Liver (tissue), 10 donors: ENCODE measurements at places on chromosomes 12 and 14. TPM values are rescaled to one million over a fixed set of nuclear protein-coding genes. Genes with fewer than 3 reads are reported as not detected.

The FGD6 gene
- total RNA-seq = 2.9 TPM

DNA sequence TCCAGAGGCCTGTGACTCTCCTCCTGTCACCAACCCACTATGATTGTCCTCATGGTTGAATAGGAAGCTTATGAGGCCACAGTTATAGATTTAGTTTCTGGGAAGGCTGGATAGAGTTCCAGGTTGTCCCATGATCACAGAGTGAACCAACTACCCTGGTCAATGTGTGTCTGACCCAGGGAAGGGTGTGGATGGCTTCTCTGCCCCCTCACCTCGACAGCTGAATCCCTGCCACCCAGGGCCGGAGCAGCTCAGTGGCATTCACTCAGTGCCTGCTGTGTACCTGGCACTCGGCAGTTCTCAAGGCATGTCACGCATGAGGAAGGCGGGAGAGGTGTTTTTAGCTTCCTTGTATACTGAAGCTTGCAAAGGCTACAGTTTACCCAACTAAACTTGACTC is 43.2 kb downstream of the JDP2 start:
- no peak for DNase-seq

DNA sequence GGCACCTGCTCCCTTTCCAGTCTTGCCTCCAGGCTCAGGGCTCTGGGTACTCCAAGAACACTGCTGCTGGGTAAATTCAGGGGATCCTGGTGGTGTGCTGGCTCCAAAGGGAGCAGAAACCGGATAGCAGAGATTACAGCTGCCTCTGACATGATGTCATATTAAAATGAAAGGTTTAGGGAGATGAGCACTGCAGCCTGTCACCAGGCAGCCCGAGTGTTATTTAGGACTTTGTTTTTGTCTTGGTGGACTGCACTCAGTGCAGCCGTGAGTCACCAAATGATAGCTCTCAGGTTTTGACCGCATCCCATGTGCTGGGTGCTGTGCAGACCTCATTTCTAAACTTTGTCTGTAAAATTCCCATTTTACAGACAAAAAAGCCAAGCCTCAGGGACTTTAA is 266.0 kb upstream of the CRY1 start:
- DNase-seq = no peak

GRCh38 chr12:11807458-11807857 is 158.0 kb downstream of the ETV6 start:
- no peak for DNase-seq

- DNase-seq = no peak
Measured at GRCh38 chr12:83097643-83098342, 411.1 kb downstream of the TMTC2 start.

DNA sequence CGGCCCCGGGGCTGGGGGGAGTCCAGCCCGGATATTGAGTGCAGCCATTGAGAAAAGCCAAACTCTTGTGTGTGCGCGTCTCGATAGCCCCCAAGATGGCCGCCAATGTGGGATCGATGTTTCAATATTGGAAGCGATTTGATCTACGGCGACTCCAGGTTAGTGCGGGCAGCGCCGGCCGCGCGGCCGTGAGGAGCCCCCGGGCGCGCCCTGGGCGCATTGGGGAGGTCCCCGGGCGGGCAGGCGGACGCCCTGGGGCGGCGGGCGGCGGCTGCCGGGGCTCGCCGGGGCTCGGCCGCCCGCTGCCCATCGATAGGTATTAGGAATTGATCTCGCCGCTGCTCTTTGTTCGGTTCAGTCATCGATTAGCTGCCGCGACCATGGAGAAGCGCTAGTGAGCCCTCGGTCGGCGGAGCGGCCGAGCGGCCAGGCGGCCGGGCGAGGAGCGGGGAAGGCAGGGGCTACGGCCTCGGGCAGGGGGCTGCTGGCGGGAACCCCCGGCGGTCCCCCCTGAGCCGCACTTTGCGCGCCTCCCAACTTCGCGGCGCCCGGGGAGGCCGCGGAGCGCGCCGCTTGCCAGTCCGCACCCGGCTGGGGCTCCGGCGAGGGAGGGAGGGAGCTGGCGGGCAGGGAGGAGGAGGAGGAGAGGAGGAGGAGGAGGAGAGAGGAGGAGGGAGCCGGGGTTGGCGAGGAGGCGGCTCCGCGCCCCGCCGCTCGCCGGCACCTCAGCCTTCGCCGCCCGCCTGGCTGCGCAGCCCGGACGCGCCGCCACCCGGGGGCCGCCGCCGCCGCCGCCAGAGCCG is 113.9 kb upstream of the MYL2 start:
- no peak for DNase-seq

GRCh38 chr12:112446008-112446725 is 27.4 kb downstream of the PTPN11 start:
- no peak for DNase-seq

DNA sequence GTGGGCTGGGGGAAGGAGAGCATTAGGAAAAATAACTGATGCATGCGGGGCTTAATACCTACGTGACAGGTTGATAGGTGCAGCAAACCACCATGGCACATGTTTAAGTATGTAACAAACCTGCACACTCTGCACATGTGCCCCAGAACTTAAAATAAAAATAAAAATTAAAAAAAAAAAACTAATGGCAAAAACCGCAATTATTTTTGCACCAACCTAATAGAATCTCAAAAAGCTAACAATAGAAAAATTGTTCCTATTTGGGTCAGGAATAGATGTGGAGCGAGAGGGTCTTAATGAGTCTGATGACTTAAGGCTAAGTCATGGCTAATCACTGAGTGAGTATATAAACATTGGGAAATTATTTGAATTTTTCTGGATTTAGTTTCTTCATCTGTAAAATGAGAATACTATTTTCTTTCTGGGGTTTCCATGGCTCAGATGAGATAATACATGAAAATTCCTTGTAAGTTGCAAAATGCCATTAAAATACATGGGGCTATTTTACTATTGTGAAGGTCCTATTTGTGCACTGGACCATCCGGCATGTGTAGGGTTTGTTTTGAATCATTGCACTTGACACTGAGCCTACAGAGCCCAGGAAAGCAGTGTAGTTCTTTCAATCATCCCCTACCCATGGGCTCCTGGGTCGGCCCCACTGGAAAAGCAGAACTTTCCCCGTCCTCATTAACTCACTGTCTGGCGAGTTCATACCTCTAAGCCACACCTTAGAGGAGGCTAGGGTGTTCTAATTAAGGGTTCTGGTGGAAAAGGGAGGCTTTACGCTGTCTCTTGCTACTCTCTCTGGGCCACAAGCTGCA is 164.1 kb upstream of the NTF3 start:
- DNase-seq = no peak

GRCh38 chr12:101743724-101744472 is 4.6 kb upstream of the SYCP3 start:
- DNase-seq = no peak

DNA sequence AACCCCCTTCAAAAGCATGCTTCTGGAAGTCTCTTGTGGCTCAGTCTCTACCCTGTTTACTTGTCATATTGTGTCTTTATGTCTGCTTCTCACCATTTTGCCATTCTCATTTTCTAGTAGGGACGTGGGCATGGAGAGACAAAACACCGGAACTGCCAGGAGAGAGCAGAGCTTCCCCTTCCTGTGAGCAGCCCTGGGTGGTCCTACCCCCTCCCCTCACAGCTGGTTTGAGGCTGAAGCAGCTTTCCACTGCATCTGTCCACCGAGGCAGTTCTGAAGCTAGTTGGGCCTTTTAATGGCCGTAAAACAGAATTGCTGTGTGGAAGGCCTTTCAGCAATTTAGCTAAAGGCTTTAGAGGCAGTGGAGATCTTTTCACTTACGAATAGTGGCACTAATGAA is 77.0 kb downstream of the PELI2 start:
- no peak for DNase-seq

- no peak for DNase-seq
Measured at GRCh38 chr12:51886021-51886710, 1.7 kb upstream of the ANKRD33 start.

The FSCB gene
- total RNA-seq = not detected

DNA sequence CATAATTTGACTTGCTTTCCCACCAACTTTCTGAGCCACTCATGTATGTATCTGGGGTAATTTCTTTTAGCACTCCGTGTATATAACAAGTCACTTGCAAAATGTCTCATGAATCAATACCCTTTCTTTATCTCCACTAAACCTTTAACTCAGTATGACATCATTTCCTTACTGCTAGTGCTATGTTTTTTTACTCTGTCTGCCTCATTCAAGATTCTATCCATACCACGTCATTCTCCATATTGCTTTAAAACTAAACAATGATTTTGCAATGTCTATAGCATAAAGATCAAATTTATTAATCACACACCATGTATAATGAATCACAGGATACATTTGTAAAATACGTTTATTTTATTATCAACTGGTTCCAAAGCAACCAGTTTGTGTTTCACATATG is 178.2 kb downstream of the PIK3C2G start:
- no peak for DNase-seq

GRCh38 chr12:59425798-59426197 is 170.0 kb upstream of the SLC16A7 start:
- DNase-seq = no peak

DNA sequence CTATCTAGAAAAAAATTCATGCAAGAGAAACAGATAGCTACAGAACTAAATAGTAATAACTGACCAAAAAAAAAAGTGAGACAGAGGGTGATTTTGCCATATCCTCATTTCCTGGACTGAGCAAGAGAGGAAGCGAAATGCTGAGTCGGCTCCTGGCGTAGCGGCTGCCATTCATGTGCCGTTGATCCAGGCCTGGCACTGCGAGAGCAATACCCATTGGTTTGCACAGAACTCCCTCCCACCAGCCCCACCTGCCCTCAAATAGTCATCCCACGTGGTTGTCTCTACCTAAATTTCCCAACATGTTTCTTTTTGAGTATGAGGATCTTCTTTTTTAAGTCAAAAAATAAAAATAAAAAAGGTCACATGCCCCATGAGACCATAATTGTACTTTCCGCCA is 9.4 kb upstream of the WNT5B start:
- DNase-seq = no peak

DNA sequence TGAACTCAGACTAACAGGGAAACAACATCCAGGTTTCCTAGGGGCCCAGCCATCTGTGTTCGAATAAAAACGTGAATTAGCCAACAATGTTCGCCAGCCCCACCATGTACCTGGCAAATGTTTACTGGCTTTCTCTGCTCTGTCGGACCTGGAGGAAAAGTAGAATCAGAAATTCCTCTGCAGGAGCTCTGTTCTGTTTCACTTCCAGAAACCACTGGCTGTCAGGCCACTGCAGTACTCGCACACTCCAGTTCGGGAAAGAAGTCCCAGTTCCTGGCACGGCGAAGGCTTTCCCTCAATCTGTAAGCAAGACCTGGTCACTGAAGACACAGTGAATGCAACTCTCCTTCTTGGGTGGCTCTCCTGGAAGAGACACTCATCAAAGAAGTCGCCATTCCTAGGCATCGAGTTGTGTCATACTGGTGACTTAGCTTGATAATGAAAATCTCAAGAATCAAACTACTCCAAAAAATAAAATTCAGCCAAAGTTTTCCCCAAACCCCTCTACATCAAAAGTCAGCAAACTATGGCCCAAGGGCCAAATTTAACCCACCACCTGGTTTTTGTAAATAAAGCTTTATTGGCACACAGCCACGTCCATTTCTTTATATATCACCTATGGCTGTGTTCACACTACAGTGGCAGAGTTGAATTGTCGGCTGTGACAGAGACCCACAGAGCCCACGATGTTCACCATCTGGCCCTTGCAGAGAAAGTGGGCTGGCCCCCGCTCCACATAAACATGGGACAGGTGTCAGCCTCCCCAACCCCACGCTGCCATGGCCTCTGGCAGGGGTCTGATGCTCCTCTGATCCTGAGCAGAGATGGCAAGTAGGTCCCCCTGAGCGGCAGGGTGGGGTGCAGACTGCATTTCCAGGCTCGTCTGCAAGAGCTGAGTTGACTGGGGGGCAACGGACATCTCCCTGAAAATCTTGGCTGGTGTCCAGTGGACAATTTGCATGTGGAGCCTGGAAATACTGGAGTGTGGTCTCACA is 189.2 kb upstream of the DIO3 start:
- DNase-seq = no peak

DNA sequence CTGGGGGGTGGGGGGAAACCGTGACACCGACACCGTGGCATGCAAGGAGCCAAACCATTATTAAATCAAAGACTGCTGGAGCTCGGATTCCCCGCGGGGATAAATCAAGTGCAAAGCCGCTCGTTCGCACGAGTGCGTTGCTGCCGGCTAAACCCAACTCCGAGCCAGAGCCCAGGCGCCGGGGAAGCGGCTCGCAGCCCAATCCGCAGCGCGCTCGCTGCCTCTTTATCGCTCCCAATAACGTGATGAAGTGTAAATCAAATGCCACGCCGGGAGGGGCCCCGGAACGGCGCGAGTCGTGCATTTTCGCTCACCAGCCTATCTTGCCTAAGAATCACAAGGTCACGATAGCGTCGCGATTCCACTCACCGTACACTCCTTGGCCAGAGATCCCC is 1.3 kb downstream of the MDGA2 start:
- no peak for DNase-seq

The GPR137C gene
- total RNA-seq = 0.25 TPM

DNA sequence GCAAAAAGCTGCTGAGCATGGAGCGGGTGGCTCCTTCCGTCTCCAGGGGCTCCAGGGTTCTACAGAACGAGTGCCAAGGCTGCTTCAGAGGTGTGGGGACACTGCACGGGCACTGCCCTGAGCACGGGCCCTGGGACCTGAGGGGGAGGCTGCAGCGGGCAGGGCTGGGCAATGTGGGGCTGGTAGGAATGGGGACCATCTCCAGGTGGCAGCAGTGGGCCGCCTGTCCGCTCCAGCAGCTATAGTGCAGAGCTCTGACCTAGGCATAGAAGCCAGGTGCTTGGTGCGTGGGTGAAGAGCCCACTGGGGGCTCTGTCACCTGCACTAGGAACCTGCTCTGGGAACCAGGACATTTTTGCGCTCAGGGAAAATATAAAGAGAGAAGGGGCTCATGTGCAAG is 22.3 kb downstream of the HDAC7 start:
- DNase-seq = no peak

- no peak for DNase-seq
Measured at GRCh38 chr12:48176417-48176751, 7.1 kb upstream of the CCDC184 start.

The OTOGL gene
- total RNA-seq = 0.09 TPM

The ZNF10 gene
- total RNA-seq = 5.6 TPM

- DNase-seq = no peak
Measured at GRCh38 chr14:102320671-102321455, 1.3 kb downstream of the ZNF839 start.

- DNase-seq = no peak
Measured at GRCh38 chr12:96447256-96447655, 42.1 kb upstream of the CFAP54 start.

GRCh38 chr12:8985213-8985754 is 4.1 kb upstream of the KLRG1 start:
- no peak for DNase-seq

- no peak for DNase-seq
Measured at GRCh38 chr14:32932302-32932913, 6.3 kb upstream of the NPAS3 start.

DNA sequence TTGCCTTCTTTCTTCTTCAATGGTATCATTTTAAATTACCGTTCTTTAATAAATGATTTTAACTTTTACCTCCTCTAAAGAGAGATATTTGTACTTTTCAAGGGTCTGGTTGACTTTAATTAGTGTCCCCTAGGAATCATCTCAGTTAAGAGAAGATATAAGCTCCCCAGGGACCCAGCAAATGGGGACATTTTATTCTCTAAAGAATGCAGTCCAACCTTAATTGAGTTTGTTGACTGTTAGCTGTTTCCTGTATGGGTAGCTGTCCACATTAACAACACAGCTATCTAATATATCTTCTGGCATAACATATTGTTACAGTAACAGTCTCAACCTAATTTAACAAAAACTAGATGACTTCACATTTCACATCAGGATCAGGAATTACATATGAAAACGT is 241.6 kb upstream of the NPAS3 start:
- DNase-seq = no peak
